ENCODE measurements at places on chromosomes 6 and 20. TPM values are rescaled to one million over a fixed set of nuclear protein-coding genes. Genes with fewer than 3 reads are reported as not detected.
A peak's percentile ranks its signal among the peaks of the same experiment; 100 is the strongest.

GRCh38 chr6:170007468-170008293 is 256.3 kb downstream of the ERMARD start:
- DNase-seq = no peak

GRCh38 chr6:168581706-168582105 is 140.7 kb downstream of the SMOC2 start:
- DNase-seq = no peak

DNA sequence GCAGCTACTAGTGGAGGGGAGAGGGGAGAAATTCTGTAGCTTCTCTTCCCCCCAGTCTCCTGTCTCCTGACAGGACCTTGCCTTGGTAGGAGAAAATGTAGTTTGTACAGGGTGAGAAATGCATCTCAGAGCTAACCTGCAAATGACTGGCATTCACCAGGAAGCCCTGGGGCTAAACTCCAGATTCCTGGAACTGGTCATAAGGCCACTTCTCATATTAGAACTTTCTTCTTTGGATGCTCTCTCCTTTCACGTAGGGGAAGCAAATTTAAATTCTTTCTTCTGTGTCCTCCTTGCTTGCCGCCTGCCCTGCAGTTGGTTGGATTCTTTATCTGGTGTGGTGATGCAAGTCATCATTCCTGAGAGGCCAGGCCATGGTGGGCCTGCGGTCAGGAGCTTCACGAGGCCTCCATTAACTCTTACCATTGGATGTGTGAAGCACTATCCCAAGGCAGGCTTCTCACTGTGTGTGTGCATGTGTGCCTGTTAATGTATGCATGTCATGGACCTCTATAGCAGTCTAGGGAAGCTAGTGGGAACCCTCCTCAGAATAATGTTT is 182.0 kb downstream of the PHF3 start:
- DNase-seq = no peak

GRCh38 chr6:159461998-159462397 is 231.0 kb downstream of the SOD2 start:
- DNase-seq = no peak

GRCh38 chr6:44266347-44266746 is 996 bp upstream of the NFKBIE start:
- DNase-seq = no peak

GRCh38 chr20:50579511-50579910 is 69.3 kb downstream of the PTPN1 start:
- DNase-seq = no peak

DNA sequence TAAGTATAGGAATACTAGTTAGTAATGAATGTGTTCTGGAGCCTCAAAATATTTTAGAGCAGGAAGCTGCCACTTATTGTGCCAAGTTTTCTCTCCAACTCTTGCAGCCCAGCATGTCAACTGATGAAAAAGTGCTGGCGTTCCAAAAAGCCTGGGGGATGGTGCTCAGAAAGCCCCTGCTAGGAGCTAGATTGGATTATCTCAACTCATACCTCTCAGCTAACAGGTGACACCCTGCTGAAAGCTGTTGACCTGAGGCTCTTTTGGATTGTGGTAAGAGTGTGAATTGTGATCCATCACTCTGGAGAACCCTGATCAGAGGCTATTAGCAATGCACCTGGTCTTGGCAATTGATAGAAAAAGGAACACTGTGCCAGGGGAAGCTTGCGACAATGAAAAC is 580.4 kb downstream of the EYS start:
- DNase-seq = no peak

- DNase-seq = no peak
Measured at GRCh38 chr20:20793591-20793990, 81.1 kb upstream of the RALGAPA2 start.

- no peak for DNase-seq
Measured at GRCh38 chr6:54419885-54420284, 111.6 kb downstream of the TINAG start.

- DNase-seq = no peak
Measured at GRCh38 chr20:36150847-36151539, 3.5 kb upstream of the EPB41L1 start.

GRCh38 chr6:27238010-27238983 is 9.2 kb upstream of the PRSS16 start:
- no peak for DNase-seq

DNA sequence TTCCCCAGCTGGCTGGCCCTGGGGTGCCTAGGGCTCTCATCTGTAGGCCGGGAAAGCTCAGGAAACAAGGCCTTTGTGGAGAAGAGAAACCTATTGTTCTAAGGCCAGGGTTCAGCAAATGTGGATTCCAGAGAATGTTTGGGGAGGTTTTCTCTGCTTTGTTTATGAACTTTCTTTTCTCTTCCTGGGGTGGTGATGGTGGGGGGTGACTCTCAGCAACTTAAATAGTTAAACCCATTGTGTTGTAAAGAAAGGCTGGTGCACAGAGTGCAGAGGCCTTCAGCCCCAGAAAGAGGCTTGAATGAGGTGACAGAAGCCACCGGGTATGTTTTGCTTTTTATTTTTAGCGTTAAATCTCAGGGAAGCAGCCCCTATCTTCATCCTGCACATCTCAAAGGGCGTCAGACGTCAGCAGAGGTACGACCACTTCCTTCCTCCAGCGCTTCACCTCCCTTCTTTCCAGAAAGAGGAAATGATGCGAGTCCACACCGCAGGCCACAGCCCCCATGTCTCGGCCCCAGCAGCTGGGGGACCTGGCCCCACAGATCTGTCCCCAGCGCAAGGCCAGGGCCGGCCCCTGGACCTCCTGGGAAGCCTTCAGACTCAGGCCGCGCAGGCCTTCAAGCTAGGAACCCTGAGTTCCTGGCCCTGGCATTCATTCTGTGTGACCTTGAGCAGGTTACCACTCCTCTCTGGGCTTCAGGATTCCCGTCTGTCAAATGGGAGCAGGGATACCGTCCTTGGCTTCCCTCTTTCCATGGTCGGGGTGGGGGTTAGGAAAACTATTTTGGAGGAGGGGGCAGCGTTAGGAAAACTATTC is 605 bp upstream of the PPP1R16B start:
- no peak for DNase-seq

DNA sequence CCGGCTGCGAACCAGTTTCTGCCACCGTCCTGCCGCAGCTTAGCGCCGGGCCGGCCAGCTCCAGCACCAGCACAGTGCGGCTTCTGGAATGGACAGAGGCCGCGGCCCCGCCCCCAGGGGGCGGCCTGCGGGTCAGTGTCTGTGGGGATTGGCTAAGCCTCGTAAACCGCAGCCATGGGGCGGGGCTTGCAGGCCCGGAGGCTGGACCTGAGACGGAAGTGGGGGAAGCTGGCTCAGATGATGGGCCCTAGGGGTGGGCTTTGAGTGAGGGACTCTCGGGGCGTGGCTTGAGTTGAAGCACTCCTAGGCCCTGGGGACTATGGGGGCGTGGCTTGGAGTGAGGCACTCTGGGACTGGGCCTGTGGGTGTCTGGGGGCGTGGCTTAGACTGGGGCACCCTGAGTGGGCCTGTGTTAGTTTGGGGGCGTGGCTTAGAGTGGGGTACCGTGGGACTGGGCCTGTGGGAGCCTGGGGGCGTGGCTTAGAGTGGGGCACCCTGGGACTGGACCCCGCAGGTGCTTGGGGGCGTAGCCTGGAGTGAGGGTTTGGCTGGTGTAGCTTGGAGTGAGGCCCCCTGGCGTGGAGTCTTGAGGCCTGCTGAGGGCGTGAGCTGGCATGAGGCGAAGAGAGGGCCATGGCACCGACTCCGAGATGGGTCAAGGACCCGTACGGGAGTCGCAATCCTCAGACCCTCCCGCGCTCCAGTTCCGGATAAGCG is 6.6 kb downstream of the L3MBTL1 start:
- peak; percentile 78 for DNase-seq

- no peak for DNase-seq
Measured at GRCh38 chr6:128421788-128422187, 98.6 kb downstream of the PTPRK start.

- no peak for DNase-seq
Measured at GRCh38 chr6:139161169-139161568, 26.3 kb downstream of the HECA start.

DNA sequence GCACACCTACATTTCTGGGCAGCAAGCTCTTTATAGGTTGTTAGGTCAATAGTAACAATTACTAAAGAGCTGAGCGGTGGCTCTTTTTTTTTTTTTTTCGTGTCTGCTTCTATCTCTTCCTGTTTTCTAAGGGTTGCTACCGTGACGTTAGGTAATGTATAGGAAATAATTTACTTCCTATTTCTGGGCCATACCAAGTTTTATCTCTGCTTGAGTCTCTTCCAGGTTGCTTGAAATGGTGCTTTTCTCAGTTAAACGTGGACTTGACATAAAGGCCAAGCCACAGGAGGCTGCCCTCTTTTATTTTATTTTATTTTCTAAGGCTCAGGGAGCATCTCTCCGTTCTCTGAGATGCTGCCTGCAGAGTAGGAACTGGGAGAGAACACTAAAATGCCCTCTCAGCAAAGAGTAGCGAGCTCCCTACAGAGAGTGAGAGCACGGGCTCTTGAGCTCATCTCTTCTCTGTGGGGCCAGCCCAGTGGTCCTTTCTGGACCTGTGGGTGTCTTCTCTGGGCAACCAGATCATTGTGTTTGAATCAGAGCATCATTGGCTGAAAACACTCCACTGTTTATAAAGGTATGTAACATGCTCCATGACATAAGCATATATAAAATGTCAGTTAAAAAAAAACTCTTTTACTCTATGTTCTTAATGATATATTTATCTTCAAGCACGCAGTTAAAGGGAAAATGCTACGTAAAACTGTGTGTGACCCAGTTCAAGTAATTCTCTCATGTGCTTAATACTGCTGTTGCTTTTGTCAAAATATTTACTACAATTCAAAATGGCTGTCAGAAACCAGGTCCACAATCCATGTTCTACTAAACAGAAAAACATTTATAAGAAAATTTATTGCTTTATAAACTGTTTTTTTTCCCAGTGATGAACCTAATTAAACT is at the start of gene ZNF831:
TSS of gene ZNF831 (plus strand) at position 191 of the 900 bp plus-strand sequence. CDS start 27,199 bp downstream, outside the sequence.
- no peak for DNase-seq

GRCh38 chr20:43507150-43508080 is at the start of gene L3MBTL1:
L3MBTL1 (plus strand) TSS chr20:43507697; CDS start chr20:43513504, 5,807 bp downstream.
- no peak for DNase-seq

DNA sequence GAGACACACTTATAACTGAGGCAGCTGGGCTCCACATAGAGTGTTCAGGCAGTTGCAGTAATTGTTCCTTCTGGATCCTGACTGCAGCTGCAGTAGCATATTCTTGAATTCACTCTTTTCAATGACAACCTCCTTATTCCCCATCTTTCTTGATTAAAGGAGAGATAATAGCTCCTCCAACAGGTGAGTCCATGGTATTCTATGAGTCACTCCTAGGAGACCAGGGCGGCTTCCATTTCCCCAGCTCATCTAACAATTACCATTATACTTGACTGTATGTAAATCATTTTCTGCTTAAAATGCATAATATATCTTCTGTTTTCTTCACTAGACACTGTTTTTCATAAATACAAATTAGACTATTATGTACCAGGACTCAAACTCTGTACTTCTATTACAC is 62.4 kb downstream of the TENT5A start:
- DNase-seq = no peak

DNA sequence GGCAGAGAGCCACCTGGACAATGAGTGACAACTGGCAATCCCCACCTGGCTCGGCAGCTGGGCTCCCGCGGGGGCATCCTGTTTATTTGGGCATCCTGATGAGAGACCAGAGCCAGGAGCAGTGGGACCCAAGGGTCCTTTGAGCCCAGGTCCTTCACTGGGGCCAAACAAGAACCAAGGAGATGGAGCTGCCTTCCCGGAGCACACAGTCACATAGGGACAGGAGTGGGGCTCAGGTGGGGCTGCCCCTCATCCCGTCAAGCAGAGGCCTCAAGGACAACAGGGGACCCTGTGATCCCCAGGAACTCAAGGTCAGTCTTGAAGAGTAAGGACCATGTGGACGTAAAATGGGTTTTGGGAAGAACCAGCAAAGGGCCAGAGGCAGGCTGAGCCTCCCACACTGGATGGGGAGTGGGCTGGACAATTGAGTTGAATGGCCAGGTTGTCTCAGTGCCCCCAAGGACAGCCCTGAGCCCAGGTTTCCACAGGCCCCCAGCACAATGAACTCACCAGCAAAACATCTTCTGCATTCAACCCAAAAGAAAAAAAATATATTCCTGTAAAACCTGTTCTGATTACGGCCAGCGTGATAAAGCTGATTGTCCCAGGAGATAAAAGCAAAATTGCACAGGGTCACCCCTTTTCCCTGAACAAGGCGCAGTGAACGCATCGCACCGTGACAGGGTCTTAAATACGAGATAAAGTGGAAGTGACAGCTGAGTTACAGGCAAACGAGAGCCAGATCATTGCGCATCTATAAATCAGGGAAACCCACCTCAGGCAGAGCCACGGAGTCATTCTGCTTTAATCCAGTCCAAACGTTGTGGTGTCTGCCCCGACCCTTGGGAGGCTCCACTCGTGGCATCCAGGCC is 86.2 kb downstream of the ANKRD60 start:
- DNase-seq = no peak

- DNase-seq = no peak
Measured at GRCh38 chr6:56746767-56747504, 104.2 kb upstream of the DST start.

- no peak for DNase-seq
Measured at GRCh38 chr6:145489583-145489982, 245.7 kb downstream of the EPM2A start.

The PXDC1 gene
- total RNA-seq = 58.0 TPM

The SMOC2 gene
- total RNA-seq = 5.8 TPM

The TSPO2 gene
- not detected for total RNA-seq

The PHACTR3 gene
- 0.45 TPM for total RNA-seq

The KCNQ5 gene
- total RNA-seq = 0.59 TPM

The USP49 gene
- 2.0 TPM for total RNA-seq

The PRSS35 gene
- not detected for total RNA-seq

Data from esophagus squamous epithelium (tissue), 5 donors.